ENCODE measurements at places on chromosomes 4 and X. TPM values are rescaled to one million over a fixed set of nuclear protein-coding genes. Genes with fewer than 3 reads are reported as not detected.

DNA sequence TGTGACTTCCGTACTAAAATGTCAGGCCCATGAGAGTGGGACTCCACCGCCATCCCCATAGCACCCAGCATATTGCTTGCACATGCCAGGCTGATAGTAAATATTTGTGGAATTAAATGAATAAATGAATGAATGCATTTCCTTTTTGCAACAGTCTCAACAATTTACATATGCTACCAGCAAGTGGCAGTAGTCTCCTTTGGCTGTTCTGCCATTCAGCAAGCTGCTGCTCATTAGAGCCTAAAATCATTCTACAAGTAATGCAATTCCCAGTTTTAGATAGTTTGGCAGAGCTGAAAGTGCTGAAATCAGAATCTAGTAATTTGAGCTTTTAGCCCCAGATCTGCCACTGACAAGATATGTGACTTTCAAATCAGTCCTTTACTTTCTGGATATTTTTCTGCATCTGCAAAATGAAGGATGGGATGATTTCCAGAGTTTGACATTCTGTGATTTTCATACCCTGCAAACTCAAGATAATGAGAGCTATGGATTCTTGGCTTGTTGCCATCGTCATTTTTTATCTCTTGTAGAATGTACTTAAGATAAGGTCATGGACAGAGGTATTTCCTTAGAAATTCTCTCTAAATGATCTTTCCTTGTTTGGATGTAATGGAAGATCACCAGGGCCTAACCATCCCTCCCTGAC lies 35.7 kb upstream of the INTS6L start:
- no peak for DNase-seq

DNA sequence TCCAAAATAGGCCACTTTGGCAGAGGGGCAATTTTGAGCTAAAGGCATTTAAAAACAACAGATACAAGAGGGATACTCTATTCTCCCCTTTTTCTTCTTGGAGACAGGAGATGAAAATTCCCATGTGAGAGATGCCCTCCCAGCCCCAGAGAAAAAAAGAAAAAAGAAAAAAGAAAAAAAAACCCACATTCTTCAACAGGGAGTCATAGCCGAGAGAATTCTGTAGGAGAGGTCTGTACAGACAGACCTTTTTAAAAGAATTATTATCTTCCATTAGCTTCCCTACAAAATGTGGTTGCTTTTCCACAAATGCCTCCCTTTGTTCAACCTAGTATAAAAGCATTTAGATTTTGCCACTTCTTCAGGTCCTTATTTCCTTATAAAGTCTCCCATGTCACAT lies 89.9 kb downstream of the SPCS3 start:
- no peak for DNase-seq

DNA sequence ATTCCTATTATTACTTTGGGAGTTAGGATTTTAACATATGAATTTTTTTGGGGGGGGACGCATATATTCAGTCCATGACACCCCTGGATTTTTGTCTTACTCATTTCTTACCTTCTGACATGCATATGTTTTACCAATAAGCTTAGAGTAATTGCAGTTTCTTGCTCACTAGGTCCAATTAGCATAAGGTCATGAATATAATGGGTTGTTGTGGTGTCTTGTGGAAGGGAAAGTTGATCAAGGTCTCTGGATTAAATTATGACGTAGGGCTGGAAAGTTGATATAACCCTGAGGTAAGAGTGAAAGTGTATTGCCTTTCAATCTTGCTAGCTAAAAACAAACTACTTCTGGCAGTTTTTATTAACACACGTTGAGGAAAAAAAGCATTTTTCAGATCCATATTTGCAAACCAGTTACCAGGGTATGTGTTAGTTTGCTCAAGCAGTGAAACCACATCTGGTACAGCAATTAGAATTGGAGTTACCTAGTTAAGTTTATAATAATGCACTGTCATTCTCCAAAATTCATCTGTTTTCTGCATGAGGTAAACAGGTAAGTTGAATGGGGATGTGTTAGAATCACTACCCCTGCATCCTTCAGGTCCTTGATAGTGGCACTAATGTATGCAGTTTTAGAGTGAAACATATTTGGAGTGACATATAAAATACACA lies 32.0 kb downstream of the STIM2 start:
- DNase-seq = no peak

GRCh38 chr4:105415281-105415744 lies 58.5 kb downstream of the PPA2 start:
- no peak for DNase-seq

DNA sequence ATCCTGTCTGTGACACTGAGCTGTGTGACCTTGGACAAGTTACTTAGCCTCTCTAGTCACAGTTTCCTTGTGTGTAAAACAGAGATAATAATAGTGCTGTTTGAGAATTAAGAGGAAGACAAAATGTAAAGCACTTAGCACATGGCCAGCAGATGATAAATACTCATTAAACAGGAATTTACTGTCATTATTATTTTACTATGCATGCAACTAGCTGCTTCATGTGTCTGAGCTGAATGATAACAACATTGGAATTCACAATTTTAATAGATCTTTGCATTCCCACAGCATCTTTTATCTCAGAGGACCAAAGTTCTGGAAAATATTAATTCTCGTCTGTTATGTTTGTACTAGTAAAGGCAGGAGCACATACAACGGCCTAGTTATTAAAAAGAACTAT lies 79.2 kb upstream of the TET2 start:
- no peak for DNase-seq

DNA sequence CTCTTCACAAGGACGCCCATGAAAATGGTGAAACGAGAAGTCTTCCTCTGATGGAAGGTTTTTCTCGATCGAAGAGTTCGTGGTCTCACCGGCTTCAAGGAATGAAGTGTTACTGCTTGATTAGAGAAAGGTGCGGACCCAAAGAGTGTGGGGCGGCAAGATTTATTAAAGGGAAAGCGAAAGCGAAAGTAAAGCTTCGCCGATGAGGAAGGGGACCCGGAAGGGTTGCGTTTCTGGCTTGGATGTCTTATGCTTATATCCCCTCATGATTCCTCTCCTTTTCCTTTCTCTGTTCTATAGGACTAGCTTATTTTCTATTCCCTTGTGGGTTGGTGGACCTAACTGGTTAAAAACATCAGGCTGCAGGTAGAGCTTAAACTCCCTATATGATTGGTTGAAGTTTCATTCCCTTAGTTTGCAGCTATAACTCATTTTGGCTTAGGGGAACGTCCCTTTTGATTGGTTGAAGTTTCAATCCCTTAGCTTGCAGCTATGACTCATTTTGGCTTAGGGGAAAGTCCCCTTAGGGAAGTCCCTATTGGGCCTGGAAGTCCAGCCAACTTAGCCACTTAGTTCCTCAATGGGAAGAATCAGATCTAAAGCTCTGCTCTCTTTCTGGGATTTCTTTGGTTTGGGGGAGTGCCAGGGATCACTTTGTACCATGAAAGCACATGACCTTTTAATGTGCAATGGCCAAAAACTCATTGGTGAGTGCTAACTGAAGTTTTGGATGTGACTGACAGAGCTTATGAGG lies 1025.0 kb upstream of the PCDH10 start:
- DNase-seq = peak; percentile 1

GRCh38 chrX:36314303-36314702 lies 394.8 kb downstream of the CFAP47 start:
- no peak for DNase-seq

DNA sequence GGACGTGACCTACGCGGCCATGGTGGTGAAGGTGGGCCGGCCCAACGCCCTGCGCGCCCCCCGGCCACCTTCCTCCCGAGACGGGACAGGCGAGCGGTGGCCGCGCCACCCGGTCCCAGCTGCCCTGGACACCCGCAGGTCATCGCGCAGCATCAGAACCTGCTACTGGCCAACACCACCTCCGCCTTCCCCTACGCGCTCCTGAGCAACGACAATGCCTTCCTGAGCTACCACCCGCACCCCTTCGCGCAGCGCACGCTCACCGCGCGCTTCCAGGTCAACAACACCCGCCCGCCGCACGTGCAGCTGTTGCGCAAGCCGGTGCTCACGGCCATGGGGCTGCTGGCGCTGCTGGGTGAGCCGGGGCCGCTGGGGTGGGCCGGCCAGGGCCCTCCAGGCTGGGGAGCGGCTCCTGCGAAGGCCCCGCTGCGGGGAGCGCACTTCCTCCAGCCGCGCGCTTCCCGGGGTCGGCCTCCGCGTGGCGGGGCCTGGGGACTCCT lies 9.0 kb upstream of the SLC26A1 start:
- no peak for DNase-seq

DNA sequence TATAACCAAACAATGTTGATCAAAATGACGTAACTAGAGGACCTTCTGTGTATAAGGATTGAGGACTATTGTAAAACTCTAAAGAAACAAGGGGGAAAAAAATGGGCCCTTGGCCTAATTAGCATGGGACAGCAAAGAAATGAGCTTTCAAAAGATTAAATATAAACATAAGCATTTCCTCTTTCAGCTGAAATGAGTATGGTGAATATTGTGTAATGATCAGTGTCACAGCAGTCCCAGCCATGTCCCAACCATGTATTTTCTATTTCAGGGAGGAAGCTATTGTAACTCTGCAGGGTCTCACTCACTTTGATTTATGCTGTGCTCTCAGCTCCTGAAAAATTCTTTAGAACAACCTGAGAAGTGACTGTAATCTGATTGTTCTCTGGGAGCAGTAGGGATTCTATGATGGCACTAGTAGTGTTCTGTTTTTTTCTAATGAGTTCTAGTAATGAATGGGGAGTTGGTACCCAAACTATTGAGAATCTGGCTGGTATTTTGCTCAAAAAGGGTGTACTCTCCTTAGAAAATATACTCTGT lies 25.8 kb downstream of the ANXA10 start:
- no peak for DNase-seq

- no peak for DNase-seq
Measured at GRCh38 chr4:138981930-138982390, 33.6 kb upstream of the NOCT start.

- no peak for DNase-seq
Measured at GRCh38 chrX:70577442-70577841, 132.8 kb downstream of the DLG3 start.

GRCh38 chr4:55087009-55087912 lies 38.1 kb downstream of the KDR start:
- DNase-seq = no peak

ZAR1 gene
- total RNA-seq = not detected

GAB1 gene
- 25.4 TPM for total RNA-seq

SCD5 gene
- 8.9 TPM for total RNA-seq

SPATA4 gene
- not detected for total RNA-seq

ERCC6L gene
- total RNA-seq = 0.54 TPM

GABRQ gene
- total RNA-seq = not detected

TGIF2LX gene
- total RNA-seq = not detected

LINC00632 gene
- total RNA-seq = 0.43 TPM

PPP1R2C gene
- 0.72 TPM for total RNA-seq

Data from natural killer cell (primary cell).